ENCODE measurements at places on chromosomes 6 and 20.

DNA sequence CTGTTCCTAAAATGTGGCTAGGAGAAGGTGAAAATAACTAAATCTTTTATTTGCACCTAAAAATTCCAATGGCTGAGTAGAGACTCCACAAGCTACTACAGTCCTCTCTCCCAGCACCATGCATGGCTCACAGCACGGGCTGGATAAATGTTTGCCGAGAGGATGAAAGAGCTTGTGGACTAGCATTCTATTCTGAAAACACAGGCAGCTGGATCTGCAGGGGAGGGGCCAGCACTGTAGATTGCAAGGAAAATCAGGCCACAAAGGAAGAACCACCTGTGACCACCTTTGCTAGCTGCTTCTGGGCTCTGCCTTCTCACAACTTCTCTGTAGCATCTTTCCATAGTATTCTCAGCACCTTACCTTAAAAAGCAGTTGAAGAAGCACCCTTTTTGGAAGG lies 46.6 kb downstream of the CLIC5 start:
- DNase-seq = no peak

DNA sequence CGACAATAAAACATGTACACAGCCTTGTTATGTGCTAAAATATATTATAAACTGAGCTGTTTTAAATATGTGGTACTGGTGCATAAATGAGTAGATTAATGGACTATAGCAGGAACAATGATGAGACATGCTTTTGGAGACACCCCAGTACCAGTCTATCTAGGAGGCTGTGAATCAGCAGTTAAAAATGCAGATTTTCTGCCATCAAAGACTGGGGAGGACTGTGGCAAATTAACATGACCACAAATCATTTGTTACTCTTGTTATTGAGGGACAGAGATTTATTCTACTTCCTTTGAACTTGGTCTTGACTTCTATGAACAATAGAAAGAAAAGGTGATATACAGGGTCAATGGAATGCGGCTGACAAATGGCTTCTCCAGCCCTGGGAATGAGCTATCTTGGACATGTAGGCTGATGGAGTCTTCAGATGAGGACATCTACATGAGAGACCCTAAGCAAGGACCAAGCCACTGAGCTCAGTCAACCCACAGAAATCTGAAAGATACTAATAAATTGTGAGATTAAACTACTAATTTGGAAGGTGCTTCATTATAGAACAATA lies 551.7 kb upstream of the GJE1 start:
- DNase-seq = no peak

- no peak for DNase-seq
These were observed 347.3 kb upstream of the CDH4 start for GRCh38 chr20:60904730-60905129.

DNA sequence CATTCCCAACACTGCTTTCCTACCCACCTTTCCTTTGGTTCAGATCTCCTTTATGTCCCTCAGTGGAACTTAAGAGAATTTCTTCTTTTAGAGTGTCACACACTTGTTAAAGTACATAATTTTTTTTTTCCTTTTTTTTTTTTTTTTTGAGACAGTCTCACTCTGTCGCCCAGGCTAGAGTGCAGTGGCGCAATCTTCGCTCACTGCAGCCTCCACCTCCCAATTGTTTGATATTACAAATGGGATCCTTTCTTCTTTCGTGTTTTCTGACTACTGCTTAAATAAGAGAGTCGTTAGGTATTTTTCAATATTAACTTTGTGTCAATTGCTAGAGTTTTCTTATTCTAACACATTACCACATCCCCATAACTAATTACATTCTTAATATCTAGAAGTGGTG lies 29.1 kb downstream of the NUP153 start:
- DNase-seq = no peak

- DNase-seq = no peak
These were observed 104.2 kb upstream of the STXBP5 start for GRCh38 chr6:147099974-147100373.

DNA sequence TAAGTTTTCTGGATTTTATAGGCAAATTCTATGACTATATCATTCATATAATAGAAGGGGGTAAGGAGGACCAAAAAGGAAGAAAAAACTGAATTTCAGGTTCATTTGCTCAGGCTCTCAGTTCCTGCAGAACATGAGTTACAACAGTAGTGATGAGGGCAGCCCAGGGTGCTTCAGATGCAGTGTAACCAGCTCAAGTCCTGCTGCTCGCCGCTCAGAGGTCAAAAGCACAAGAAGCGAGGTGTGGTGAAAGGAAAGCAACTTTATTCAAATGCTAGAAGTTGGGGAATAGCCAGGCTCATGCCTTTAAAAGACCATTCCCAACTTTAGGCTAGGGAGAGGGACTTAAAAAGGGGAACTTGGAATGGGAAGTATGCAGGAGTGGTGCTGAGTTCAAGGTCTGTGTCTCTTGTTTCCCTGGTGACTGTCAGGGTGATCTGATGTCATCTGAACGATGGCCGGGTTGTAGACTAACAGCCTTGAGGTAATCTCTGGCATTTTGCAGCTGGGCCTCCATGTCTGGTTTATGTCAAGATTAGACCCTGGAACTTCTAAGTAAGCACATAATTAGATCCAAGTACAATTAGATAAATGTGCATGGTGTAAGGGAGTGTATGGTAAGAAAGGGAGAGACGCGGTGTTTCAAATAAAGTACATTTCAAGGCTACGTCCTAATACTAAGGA lies 14.5 kb upstream of the SEC63 start:
- DNase-seq = no peak

DNA sequence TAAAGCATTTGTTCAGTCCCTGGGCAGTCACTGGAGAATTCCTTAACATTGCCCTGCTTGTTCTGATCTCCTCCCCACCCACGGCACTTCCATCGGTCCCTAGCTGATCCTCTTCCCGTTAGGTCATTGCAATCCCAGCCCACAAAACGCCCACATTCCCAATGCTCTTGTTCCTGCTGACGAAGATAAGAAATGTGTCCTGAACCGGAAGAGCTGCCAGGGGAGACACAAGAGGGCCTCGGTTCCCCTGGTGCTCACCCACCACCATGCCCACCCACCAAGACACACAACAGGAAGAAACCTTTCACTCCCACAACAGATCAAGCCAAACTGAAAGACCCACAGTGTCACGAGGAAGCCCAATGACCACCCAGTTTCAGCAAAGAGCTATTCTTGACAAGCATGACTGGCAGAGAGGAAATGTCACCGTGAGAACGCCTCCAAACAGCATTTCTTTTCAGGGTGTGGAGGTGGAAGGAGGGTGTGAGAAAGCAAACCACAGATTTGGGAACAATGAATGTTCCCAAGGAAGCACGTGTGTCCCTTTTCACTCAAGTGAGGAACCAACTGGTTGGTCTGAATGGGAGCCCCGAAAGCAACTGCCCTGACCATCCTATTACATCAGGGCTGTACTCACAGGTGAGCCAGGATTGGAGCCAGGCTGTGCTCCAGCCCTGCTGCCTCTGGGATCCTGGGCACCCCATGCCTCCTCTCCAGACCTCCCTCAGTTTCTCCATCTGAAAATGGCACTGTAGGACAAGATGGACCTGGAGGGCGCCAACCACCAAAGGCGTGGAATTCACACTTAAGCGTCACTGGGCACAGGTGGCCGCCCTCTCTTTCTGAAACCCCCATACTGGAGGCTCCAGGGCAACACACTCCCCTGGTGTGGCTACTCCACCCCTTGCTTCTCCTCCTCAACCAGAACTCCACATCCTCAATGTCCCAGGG lies 97.5 kb downstream of the ZMYND8 start:
- no peak for DNase-seq

- DNase-seq = no peak
These were observed 48.8 kb downstream of the PRR18 start for GRCh38 chr6:166259296-166259977.

DNA sequence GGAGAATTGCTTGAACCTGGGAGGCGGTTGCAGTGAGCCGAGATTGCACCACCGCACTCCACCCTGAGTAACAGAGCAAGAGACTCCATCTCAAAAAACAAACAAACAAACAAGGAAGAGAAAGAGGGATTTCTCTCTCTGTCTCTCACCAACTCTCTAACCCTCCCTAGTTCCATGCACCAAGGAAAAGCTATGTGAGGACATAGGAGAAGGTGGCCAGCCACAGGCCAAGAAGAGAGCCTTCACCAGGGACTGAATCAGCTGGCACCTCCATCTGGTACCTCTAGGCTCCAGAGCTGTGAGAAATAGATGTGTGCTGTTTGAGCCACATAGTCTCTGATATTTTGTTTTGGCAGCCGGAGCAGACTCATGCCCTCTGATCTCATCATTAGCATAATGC lies 9.0 kb upstream of the FAM110A start:
- no peak for DNase-seq

DNA sequence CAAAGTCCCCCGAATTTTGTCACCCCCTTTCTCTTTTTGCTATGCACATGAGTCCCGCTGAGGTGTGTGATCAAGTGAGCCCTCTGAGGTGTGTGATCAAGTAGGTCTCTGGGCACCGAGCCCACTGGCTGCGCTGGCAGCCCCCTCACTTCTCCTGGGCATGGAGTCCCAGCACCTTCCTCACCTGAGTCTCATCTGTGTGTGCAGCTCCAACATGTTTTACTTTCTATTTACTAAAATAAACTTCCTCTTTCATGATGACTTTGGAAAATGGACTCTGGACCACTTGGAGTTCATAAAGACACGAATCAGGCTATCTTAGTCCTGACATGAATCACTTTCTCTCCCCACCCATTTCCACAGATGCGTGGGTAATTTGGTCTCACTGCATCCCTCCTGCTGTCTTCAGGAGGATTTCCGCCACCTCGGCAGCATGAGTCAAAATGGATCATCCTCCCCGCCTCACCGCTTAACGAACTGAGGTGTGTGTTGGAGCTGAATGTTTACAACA lies 39.8 kb downstream of the PRDM1 start:
- no peak for DNase-seq

DNA sequence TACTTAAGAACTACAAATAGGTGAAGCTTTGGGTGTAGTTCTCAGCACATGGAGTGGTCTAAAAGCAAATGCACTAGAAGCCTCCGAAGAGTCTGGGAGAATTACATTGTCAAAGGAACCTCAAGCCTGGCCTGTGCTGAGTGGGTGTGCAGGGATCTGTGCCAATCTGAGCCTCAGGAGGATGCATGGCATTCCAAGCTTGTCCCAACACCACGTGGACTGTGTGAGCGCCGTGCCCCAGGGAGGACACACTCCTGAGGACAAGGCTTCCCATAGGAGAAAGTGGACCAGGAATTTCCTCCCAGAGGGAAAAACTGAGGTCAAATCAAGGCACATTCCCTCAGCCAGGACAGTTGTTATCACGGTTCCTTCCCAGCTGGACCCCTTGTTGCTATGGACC lies 185.8 kb downstream of the QKI start:
- no peak for DNase-seq

- DNase-seq = no peak
These were observed 145.6 kb upstream of the CARMIL1 start for GRCh38 chr6:25133568-25133967.

DNA sequence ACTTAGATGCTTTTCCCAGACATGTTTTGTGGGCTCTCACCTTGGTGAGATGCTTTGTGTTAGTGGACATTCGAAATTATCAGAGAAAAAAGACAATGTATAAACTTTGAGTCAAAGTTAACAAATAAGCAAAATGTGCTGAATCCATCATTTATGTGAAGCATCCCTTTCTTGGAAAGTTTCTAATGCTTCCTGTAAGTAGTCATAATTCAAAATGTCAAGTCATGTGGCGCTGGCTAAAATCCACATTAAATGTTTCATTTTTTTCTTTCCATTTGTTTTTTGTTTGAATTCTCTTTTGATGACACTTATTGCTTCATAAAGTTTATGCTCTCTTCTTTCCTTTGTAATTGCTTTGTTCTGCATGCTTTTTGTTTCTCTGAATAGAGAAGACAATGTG lies 107.2 kb upstream of the CENPW start:
- no peak for DNase-seq

GRCh38 chr6:30837870-30838269 lies 46.4 kb upstream of the DDR1 start:
- DNase-seq = no peak
